Common myeloid progenitor, CD34-positive (primary cell): ENCODE measurements at places on chromosomes 7 and 10.

- DNase-seq, result no peak
- no peaks in the 10 kb centered on the region for H3K36me3 ChIP-seq
- no peaks in the 10 kb centered on the region for H3K27me3 ChIP-seq
- H3K4me3 ChIP-seq, result no peak overlapping the region
- no peak overlapping the region for H3K27ac ChIP-seq
- H3K4me1 ChIP-seq, result no peaks in the 10 kb centered on the region
Measured at GRCh38 chr7:137213744-137214143, 129.8 kb downstream of the PTN start.

GRCh38 chr10:73643362-73643761, 2.1 kb upstream of the MYOZ1 start:
- H3K36me3 ChIP-seq, result no peaks in the 10 kb centered on the region
- H3K4me3 ChIP-seq, result no peak overlapping the region
- H3K4me1 ChIP-seq, result peaks cover 20% of the 10 kb centered on the region
- H3K27ac ChIP-seq, result no peak overlapping the region
- DNase-seq, result no peak
- H3K27me3 ChIP-seq, result no peaks in the 10 kb centered on the region

GRCh38 chr10:53209944-53210611, 437.5 kb upstream of the MBL2 start:
- H3K27ac ChIP-seq, result no peak overlapping the region
- H3K36me3 ChIP-seq, result no peaks in the 10 kb centered on the region
- DNase-seq, result peak; percentile 11
- no peaks in the 10 kb centered on the region for H3K4me1 ChIP-seq
- H3K4me3 ChIP-seq, result no peak overlapping the region

DNA sequence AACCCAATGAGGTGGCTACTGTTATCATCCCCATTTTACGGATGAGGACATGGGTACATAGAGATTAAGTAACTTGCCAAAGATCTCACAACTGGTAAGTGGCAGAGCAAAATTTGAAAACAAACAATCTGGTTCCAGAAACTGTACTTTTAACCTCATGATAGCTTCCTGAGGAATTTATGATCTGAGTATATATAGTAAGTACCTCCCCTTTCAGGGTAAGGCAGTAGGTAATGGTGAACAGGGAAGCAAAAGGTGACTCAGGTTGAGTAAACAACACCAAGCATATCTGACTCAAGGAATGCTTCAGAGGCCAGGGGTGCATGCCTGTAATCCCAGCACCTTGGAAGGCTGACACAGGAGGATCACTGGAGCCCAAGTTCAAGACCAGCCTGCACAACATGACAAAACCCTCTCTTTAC, 21.1 kb downstream of the KLLN start:
- H3K36me3 ChIP-seq, result no peaks in the 10 kb centered on the region
- no peak overlapping the region for H3K4me3 ChIP-seq
- DNase-seq, result no peak

DNA sequence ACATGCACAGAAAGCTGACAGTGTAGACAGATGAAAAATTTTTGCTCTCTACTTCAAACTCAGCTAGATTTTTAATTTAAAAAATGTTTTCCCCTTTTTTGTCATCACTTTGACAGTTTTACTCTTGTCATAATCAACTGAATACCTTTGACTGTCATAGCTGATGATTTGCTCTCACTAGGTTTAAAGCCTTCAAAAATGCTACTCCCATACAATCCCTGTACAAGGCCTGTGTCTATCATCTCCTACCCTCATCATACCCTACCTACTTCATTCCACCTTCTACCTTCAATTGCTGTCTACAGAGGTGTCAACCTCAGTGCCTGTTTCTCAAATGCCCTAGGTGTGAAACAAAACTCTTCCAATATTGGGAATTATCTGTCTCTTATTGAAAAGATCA, 230.3 kb downstream of the SEMA3A start:
- DNase-seq, result no peak
- H3K4me1 ChIP-seq, result no peaks in the 10 kb centered on the region
- no peaks in the 10 kb centered on the region for H3K27me3 ChIP-seq
- no peaks in the 10 kb centered on the region for H3K36me3 ChIP-seq
